WTC11 (cell line): ENCODE measurements at places on chromosomes 7 and 10.

DNA sequence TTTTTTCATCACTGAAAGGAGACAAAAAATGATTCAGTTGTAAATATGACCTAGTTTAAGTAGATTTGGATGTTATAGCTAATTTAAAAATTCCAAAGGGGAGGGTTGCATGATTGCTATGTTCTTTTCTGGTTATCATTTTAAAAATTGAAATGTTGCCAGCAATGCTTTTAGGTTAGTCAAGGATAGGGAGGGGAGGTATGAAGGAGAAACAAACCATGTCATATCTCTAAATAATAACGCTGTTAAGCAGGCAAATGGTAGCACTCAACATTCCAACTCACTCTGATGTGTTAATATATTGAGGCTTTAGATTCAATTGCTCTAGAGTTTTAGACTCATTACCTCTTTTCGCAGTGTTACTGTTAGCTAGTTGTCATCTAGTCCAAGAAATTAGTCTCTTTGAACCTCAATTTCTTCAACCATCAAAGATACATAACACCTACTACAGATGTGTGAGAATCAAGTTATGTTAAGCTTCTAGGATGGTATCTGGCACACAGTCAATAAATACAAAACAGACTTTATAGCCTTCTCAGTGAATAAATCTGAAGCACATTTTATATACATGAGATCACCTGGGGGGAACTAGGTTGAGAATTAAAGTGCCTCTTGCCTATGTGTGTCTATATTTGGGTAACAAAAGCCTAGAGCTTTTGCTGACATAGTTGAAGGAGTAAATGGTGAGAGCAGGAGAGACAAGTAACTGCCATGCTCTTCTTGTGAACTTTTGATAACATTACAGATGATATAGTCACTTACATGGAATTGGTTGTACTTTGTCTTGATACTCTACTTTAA lies 124.9 kb downstream of the CSTF2T start:
- no peak for DNase-seq

DNA sequence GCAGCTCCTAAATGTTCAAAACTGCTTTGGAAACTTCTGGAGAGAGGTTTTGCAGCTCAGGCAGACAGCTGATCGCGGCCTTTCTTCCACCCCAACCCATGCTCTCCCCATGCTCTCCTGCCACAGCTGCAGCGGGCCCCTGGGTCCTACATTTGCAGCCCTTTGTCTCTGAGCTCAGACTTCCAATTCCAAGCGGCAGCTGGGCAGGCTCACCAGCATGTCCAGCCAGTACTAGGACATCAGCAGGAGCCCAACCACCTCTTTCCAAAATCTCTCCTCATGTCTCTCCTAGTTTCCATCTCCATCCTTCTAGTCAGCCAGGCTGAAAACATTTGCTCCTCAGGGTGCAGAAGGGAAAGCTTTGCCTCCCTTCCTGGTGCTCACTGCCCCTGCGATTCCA lies 6.0 kb downstream of the LEP start:
- DNase-seq: no peak

GRCh38 chr10:1650542-1651269 lies 86.6 kb downstream of the ADARB2 start:
- DNase-seq: no peak

DNA sequence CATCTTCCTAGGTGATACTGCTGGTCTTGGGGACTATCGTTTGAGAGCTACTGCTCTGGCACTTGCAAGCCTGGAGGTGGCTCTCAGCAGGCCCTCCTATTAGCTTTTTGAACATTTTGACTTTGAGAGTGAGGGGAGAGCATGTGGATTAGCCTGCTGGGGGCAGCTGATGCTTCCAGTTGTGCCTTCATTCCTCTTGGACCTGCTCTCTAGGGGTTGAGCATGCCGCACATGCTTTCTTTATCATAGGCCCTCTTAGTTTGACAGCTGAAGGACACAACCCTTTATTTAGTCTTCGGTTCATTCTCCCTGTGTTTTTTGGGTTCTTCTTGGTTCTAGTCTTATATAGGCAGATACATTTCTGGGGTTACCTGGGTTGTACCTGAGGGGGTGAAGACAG lies 132.1 kb downstream of the GALNT17 start:
- DNase-seq: no peak

DNA sequence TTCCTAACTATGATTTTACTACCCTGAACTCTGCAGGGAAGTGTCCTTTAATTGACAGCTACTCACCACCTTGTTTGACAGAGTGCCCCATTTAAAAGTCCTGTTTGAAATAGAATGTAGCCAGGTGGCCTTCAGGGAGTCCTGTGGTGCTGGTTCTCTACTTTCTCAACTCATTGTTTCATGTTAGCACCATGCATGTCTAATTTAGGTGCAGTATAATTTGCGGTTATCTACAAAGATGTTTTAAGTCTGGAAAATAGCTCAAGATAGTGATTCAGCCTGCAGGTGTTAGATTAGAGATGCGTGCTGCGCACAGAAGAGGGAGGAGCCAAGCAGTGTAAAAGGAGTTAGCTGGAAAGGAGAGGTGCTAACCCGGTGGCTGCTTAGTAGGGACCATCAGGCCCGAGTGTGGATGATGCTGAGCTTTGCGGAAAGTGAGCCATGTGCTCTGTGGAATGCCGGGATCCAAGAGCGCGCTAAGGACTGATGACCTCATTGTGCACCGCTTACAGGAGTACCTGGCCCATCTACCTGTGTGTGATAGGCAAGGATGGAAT lies 1.2 kb downstream of the CCM2 start:
- DNase-seq: peak; percentile 30
